ENCODE measurements at places on chromosomes 1 and 21.

- no peak for DNase-seq
Observed at GRCh38 chr1:151593730-151594129, 18.1 kb upstream of the SNX27 start.

GRCh38 chr21:20902511-20902910 lies 95.7 kb upstream of the NCAM2 start:
- no peak for DNase-seq

GRCh38 chr1:93565496-93566206 lies 116.0 kb downstream of the BCAR3 start:
- no peak for DNase-seq

DNA sequence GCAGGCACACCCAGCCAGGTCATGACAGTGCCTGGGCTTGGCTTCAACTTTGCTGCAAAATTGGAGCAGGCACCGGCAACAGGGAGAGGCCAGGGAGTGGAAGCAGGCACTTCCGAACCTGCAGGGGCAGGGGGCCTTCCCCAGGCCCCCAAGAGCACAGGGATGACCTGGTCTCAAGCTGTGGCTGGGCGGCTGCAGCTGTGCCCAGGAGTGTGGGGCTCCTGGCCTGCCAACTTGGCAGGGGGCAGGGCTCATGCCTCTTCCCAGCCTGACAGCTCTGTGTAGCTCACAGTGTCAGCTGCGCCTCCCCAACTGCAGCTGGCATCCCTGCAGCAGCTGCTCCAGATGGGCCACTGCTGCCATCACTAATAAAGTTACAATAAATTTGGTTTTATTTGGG lies 51.5 kb upstream of the SCYL3 start:
- DNase-seq = no peak

- DNase-seq = no peak
Observed at GRCh38 chr1:86504895-86505563, 36.3 kb downstream of the CLCA1 start.

DNA sequence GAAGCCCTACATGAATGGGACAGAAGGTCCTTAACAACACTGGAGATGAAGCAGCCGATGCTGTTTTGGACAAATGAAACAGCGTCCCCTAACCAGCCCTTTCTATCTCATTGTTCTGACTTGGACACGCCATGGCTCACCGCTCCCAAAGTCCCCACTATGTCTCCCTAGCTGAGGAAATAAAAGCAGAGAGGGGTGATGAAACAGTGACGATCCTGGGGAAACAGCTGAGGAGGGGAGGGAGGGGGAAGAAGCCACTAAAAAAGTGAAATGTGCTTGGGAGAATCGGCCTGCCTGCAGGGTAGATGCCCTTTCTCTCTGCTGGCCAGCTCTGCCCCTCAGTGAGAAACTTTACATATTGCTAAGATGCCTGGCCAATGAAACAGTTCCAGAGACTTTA lies 1.1 kb upstream of the ACKR1 start:
- DNase-seq = no peak

- DNase-seq = peak; percentile 24
Observed at GRCh38 chr1:223670458-223671159, 5.1 kb upstream of the CAPN8 start.

- no peak for DNase-seq
Observed at GRCh38 chr1:3226701-3227350, 157.8 kb downstream of the PRDM16 start.

DNA sequence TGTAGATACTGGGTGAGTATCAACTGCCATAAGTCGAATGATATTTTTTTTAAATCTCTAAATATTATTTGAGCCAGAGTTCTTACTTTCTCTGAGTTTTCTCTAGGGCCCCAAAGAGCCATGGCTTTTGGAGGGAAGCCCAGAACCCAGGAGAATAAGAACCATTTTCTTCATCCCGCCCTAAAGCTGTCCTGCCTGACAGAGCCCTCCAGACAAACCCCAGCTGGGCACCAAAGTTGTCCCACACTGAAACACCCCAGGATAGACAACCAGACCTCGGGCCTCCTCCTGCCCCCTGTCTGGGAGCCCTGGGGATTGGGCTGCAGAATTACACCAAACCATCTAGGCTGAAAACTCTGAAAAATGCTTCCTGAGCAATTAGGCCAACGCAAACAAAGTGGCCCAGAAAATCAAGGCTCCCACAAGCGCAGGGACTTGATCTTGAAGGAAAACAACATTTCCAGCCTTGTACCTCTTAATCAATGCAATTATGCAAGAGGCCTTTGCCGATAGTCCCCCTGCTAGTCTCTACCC lies 113.1 kb downstream of the RRAGC start:
- DNase-seq = no peak
